Endothelial cell (in vitro differentiated cells): ENCODE measurements at places on chromosomes 16 and 17.
A peak's percentile ranks its signal among the peaks of the same experiment; 100 is the strongest.

DNA sequence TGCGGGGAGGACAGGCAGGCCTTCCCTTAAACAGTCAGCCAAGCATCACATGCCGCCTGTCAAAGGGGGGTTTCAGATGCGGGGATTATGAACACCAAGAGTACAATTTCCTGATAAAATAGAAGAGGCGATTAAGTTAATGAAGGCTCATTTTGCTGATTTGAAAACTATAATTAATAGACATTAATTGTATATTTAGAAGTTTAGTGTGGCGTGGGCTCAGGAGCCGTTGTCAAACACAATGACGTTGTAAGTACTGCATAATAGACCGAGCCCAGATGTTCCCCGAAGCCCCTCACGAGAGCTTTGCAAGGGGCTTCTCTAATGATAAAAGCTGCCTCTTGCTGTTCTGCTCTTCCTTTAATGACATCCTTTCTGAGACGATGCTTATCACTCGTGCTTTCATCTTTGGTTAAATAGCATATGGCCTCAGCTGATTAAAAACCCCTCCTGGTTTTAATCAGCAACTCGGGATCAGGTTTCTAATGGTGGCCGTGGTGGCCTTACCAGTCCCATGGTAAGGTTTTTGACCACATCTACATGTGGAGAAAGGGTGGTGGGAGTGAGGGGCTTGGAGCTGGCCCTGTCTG lies 28.2 kb downstream of the SNX20 start:
- DNase-seq, result no peak

- DNase-seq, result no peak
These were observed 1.1 kb downstream of the KRTAP9-9 start for GRCh38 chr17:41256291-41256685.

DNA sequence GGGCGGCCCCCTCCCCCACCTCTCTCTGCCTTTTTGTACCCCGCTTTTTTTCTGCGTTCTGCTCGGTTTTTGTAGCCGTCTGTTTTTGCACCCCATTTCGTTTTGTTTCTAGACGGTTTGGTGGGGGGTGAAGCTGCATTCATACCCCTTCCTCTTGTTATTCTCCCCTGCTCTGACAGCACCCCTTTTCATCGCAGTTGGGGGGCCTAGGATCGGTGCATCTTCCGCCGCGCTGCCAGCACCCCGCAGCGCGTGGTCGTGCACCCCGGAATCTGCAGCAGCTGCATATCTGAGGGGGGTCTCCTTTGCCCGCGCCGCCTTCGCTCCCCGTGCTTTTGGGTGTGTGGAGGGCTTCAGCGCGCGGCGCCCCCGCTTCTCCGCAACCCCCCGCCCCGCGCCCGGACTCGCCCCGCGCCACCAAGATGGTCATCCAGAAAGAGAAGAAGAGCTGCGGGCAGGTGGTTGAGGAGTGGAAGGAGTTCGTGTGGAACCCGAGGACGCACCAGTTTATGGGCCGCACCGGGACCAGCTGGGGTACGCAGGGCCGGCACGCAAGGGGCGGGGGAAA lies 455 bp downstream of the ATP1B2 start:
- DNase-seq, result no peak

GRCh38 chr17:44044071-44044470 lies 22.4 kb downstream of the LSM12 start:
- DNase-seq, result no peak

DNA sequence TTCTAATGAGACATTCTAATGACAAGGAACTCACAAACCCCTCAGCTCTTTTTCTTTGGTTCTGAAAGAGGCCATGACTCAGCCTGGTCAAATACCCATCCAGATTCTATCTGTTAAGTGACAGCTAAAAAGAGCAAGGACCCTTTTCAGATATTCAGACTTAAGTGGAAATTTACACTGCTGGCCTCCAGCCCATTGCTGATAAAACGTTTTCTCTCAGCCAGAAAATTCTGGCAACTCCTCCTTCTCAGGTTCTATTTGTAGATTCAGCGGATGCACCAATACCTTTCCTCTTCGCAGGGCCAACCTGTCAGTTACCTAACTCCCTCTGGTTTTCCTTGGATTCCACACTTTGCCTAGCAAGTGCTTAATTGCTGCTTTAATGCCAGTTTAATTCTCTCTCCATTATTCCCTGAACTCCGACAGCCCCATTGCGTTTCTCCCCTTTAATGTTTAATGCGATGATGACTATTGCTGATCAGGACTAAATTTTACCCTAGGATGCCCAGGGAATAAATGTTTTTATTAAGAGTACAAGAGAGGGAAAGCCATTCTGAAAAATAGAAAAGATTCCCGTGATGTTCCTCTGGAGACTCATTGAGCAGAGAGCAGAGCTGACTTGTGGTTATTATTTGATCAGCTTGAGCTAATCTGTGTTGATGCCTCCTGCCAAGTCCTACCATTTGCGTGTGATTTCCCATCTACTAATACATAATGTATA lies 35.9 kb upstream of the TOM1L1 start:
- DNase-seq, result no peak

GRCh38 chr17:1714980-1715802 lies 5.0 kb upstream of the TLCD2 start:
- peak; percentile 49 for DNase-seq
